ENCODE measurements at places on chromosomes 16 and 17. TPM values are rescaled to one million over a fixed set of nuclear protein-coding genes. Genes with fewer than 3 reads are reported as not detected.

Gene SDR42E2
- not detected for polyA plus RNA-seq

Gene TNK1
- 2.2 TPM for polyA plus RNA-seq

DNA sequence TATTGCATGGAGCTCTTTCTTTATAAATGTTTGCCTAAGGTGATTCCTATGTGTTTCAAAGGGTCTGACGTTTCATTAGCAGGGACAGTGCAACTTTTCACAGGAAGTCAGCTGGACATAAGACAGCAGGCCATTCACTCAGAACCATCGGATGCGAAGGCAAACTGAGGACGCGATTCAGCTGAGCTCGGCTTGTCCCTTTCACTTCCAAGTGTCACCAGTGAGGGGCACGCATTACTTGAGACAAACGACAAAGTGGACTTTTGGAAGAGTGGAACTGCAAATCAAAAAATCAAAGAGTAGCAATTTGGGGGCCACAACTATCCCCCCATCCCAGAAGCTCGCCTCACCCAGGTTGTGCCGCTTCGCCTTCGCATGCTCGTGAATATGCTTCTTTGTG lies 14.6 kb downstream of the USP22 start:
- DNase-seq, result no peak

- no peak for DNase-seq
Measured at GRCh38 chr17:15648386-15648785, 28.9 kb upstream of the FBXW10B start.

Gene KRTAP3-1
- polyA plus RNA-seq, result 0.16 TPM

Measured in BJ (cell line).